ENCODE measurements at places on chromosomes 5 and 9.

GRCh38 chr9:113612828-113613227 lies 149.3 kb downstream of the RGS3 start:
- no peak for DNase-seq

- DNase-seq, result no peak
These were observed 71.7 kb upstream of the KLF9 start for GRCh38 chr9:70486127-70486526.

- DNase-seq, result no peak
These were observed 318.6 kb upstream of the CD180 start for GRCh38 chr5:67515020-67515689.

DNA sequence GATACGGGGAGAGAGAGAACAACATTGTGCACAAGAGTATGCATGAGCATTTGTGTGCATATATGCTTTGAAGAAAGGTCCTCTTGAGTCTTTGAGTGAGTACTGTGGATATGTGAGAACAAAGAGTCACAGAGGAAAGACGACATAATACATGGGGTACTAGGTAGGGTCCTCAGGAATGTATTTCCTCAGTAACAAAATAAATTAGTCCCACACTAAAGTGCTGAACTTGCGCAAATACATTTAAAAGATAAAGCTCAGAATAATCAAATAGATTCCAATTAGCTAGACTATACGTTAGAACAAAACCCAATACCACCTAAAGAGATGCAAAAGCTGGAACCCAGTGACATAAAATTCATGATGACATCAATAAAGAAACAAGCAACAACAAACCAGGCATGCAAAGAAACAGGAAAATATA lies 70.8 kb downstream of the RAPGEF6 start:
- DNase-seq, result no peak

DNA sequence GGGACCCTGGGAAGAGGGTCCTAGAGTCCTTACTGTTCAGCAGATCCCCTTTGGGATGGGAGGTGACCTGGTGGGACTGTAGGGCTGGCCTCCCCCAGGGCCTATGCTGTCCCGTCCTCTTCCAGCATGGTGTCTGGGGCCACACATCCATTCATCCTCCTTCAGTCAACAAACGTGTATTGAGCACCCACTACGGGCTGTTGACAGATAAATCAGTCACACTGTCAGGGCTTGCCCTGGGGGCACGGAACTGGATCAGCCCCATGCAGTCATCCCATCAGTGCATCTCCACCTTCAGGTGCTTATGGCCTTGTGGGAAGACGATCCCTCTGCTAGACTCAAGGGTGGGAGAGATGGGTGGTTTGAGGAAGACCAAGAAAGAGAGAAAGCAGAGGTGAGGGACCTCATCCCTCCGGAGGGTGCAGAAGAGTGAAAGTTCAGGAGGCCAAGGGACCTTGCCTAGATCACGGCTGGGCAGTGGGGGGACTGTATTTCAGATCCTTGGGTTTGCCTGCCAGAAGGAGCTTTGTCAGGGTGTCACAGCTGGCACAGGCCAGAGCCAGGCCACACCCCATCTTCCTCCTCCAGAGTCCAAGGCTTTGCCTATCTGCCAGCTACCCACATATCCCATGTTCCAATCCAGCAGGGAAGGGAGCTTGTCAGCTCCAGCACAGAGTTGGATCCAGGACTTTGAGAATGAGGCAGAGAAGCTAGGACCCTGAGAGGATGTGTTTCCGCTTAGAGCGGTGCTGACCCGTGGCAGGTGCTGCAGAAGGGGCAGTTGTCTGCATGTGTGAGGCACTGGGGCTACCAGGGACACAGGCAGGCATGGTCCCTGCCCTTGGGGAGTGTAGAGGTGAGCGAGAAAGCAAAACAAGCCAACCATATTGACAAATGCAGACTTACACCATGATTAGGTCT lies 30.5 kb downstream of the COL27A1 start:
- DNase-seq, result no peak

GRCh38 chr5:159034083-159034824 lies 65.5 kb downstream of the EBF1 start:
- no peak for DNase-seq

- no peak for DNase-seq
These were observed 52.0 kb upstream of the PTGER4 start for GRCh38 chr5:40627706-40628105.

DNA sequence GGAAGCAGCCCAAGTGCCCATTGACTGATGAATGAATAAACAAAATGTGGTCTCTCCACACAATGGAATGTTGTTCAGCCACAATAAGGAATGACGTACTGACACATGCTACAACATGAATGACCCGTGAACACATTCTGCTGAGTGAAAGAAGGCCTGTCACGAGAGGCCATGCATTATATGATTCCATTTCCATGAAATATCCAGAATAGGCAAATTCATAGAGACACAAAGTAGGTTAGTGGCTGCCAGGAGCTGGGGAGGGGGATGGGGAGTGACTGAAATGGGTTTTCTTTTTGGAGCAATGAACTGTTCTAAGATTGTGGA lies 41.4 kb downstream of the BICD2 start:
- no peak for DNase-seq

- DNase-seq, result no peak
These were observed 119.4 kb downstream of the TLR4 start for GRCh38 chr9:117823576-117823975.

GRCh38 chr5:71677977-71678376 lies 41.1 kb upstream of the CARTPT start:
- no peak for DNase-seq

DNA sequence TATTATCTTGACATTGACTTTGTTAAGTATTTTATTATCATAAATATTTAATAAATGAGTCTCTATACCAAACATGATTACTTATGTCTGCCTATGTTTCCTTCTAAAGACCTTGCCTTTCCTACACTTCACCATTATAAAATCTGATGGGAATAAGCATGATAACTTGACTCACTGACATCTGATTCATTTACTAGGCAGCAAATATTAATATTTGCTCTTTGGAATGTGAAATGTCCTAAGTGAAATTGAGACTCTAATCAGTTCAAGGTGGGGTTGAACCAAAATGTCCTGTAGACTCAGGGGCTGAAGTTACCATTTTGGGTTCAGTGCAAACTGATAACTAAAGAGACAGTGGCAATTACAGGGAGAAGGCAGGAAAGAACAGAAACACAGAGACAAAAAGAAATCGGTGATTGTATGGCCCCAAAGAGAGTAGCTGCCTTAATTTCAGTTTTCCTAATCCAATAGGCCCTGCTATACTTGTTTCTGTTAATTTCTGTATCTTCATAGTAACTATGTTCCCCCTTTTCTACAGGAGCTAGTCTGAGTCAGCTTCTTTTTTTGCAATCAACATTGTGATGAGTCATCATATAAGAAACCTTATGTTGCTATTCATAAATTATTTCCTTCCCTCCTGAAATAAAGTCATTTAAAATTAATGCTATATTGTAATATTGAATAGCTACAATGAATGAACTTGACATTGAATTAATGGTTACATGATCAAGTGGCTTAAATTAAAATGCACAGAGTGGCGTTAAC lies 296.8 kb downstream of the PDE4D start:
- DNase-seq, result no peak

GRCh38 chr9:8751406-8751930 lies 951.9 kb upstream of the DMAC1 start:
- no peak for DNase-seq

- no peak for DNase-seq
These were observed 33.0 kb downstream of the FGF10 start for GRCh38 chr5:44356231-44356630.

DNA sequence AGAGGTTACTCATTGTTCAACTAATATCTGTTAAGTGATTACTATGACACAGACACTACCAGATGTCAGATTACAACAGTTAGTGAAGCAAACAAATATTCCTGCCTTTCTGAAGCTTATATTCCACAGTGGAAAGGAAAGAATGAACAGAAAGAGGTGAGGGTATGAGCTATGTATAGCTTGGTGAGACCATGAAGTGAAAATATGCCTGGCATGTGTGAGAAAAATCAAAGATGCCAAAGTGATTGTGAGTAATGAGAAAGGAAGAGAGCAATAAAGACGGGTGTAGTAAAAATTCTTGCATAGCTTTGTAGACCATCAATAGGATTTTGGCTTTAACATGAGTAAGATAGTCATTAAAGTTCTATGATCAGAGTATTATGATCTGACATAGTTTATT lies 734.5 kb upstream of the NUDT12 start:
- DNase-seq, result no peak

GRCh38 chr5:53942724-53943123 lies 367.6 kb downstream of the ARL15 start:
- DNase-seq, result no peak

GRCh38 chr5:17069995-17070511 lies 134.0 kb upstream of the MYO10 start:
- DNase-seq, result no peak

- no peak for DNase-seq
These were observed 576.4 kb upstream of the SGCD start for GRCh38 chr5:155750571-155750970.

- no peak for DNase-seq
These were observed 294.9 kb downstream of the FANCC start for GRCh38 chr9:95022657-95023056.

- no peak for DNase-seq
These were observed 248.7 kb downstream of the LURAP1L start for GRCh38 chr9:13023498-13023897.

- DNase-seq, result no peak
These were observed 174.4 kb downstream of the CARTPT start for GRCh38 chr5:71893451-71893850.
